ENCODE measurements at places on chromosomes 4 and X.

- no peak for DNase-seq
Observed at GRCh38 chr4:170803492-170803891, 713.7 kb upstream of the AADAT start.

DNA sequence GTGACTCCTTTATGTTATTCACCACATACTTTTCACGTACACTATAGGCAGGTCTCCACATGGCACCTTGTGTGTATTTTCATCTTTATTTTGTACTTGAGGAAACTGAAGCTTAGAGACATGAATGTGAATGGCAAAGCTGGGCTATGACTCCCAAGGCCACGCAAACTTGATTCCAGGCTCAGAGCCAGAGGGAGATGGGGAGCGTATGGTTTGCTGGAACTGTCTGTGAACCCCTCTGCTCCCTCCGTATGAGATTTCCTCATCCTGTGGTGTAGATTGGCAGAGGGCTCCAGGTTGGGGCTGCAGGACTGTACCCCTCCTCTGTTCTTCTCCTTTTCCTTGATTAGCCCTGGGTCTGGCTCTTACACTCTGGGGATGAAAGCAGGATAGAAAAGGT lies 16.1 kb upstream of the STARD8 start:
- DNase-seq, result no peak

- DNase-seq, result no peak
Observed at GRCh38 chr4:82282875-82283274, 90.9 kb downstream of the HNRNPD start.

DNA sequence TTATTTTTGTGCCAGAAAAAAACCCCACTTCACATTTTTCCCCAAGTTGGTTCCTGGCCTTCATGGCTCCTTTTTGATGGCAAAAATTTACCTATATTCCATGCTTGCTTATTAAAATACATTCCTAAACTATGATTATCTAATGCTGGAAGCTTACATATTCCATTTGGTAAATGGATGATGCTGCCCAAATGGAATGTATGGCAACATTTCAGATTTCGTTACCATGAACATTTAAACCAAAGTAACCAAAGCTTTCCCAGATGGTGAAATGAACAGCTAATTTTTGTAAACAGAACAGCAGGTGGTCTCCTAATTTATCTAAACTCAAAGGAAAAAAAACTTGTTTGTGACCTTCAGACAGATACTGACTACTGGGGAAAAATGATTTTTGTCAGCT lies 110.8 kb upstream of the TEX13A start:
- DNase-seq, result no peak

DNA sequence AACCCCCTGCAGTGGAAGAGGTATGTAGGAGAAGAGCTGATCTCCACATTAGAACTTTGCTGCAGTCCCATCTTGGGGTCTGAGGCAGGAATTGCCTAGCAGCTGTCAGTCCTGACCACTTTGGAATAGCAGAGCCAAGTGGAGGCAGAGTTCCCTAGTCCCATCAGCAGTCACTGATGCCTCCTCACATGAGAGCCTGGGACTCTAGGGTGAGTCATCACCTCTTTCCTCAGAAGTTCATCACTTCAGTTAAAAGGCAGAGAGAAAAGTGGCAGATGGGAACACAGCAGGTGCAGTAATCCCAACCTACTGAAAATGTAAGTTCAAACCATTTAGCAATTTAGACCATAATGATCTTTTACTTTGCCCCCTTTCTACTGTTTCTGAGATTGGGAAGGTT lies 73.9 kb upstream of the MED14 start:
- no peak for DNase-seq

- no peak for DNase-seq
Observed at GRCh38 chr4:15270201-15270600, 157.6 kb upstream of the C1QTNF7 start.

- no peak for DNase-seq
Observed at GRCh38 chr4:158758703-158759102, 10.1 kb upstream of the FNIP2 start.

GRCh38 chr4:9968472-9968871 lies 52.8 kb downstream of the SLC2A9 start:
- DNase-seq, result no peak

GRCh38 chr4:15944895-15945294 lies 6.4 kb upstream of the FGFBP1 start:
- DNase-seq, result no peak

DNA sequence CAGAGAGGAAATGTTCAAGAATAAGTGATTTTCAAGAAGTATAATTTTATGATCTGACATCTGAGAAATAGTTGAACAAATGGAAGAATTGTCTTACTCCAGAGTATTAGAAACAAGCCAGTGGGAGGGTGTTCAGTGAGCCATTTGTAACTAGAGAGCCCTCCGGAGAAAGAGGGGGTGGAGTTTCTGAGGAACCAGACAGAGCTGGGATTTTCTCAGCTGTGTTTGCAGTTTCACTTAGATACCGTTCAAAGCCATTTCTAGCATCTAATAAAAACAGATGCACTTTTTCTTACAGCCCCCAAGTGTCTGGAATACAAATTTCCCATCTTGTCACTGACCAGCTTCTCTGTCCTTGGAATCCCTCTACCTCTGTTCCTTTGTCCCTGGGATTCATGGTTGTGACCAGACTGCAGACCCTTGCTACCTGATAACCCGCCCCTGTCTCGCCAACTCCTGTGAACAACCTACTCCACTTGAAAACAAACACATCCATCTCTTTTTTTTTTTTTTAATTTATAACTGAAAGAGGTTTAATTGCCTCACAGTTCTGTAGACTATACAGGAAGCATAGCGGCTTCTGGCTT lies 132.8 kb upstream of the KLF3 start:
- no peak for DNase-seq

Measured in stimulated activated naive CD8-positive, alpha-beta T cell treated with anti-CD3 and anti-CD28 coated beads, Interleukin-15, amount 100 ng/mL, for 72 hours (primary cell).